Subcutaneous preadipocyte (primary cell): ENCODE measurements at places on chromosomes 3 and 15. TPM values are rescaled to one million over a fixed set of nuclear protein-coding genes. Genes with fewer than 3 reads are reported as not detected.

KNG1 gene
- not detected in 2 replicates for total RNA-seq

ABHD10 gene
- 20.6 and 25.8 TPM in 2 replicates for total RNA-seq

CFAP20DC gene
- total RNA-seq = 4.0 and 6.5 TPM in 2 replicates

CHRNA7 gene
- under 0.01 TPM in 2 replicates for total RNA-seq

MRAS gene
- 19.9 and 27.9 TPM in 2 replicates for total RNA-seq

AADACL2 gene
- not detected in 2 replicates for total RNA-seq

CRTAP gene
- total RNA-seq = 240 and 248 TPM in 2 replicates

FANCD2OS gene
- not detected in 2 replicates for total RNA-seq

ARPP21 gene
- not detected in 2 replicates for total RNA-seq
